ENCODE measurements at places on chromosomes 3 and 15.

- no peak for DNase-seq
These were observed 595 bp upstream of the APBA2 start for GRCh38 chr15:28885128-28885629.

- no peak for DNase-seq
These were observed 49.4 kb downstream of the KLF15 start for GRCh38 chr3:126307591-126308393.

DNA sequence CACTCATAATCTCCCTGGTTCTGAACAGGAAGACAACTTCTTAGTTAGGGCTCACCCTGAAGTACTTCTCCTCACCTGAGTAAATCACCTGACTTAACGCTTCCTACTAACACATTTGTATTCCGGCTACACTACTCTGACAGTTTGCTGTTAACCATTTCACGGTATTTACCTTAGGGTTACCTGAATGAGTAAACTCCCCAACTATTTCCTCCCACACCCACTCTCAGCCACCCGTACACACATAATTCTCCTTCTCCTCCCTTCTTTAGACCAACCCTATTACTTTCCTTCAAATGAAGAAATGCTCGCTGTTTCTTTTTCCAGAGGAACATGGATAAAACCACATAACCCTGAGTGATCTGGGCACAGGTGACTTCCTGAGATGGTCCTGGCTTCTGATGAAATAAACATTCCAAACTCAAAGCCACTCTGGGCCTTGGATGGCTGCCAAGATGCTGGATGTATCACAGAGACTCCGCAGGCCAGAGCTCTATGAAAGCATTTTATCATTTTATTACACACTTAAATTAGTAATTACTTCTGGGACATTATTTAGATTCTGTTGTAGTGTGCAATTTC is 183.6 kb upstream of the ATP11B start:
- no peak for DNase-seq

DNA sequence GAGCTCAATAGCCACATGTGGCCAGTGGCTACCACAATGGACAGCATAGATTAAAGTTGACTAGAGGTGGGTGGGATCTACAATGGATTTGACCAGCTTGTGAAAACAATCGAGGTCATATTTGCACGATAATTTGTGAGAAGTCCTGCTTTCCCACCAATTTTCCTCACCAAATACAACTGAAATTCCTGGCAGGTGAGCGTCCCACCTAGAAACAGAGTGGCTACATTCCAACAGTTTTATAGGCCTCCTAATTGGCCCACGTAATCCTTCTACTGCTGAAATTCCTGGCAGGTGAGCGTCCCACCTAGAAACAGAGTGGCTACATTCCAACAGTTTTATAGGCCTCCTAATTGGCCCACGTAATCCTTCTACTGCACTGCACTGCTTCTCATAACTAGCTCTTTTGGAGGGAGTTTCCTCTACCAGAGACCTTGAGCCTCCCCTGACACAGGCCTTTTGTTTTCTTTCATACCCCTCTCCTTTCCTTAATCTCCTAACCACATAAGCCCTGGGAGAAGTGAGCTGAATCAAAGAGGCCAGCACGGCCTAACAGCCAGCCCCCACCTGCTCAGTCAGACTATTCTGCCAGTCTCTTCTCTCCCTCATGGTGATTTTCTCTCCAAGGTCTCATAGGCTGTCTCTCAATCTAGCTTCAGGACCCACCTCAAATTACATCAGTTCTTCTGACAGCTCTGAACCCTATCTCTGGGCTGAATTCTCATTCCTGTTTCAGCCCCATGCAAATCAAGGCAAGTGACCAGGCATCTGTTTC is 80.2 kb downstream of the BFSP2 start:
- DNase-seq, result no peak

DNA sequence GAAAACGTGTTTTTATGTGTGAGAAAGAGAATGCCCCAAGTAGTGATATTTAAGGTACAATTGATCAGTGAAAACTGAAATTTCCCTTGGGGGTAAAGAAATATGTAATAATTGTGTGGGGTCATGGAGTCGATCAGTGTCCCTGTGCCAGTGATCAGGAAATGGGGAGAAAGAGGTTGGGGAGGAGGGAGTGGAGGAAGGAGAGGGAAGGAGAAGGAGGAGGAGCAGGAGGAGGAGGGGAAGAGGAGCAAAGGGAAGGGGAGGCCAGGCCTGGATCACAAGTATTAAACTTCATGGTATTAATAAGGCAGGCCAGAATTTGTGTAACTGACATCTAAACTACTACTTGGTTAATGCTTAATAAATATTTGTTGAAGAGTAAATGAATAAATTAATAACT is 30.4 kb downstream of the THSD4 start:
- DNase-seq, result no peak

DNA sequence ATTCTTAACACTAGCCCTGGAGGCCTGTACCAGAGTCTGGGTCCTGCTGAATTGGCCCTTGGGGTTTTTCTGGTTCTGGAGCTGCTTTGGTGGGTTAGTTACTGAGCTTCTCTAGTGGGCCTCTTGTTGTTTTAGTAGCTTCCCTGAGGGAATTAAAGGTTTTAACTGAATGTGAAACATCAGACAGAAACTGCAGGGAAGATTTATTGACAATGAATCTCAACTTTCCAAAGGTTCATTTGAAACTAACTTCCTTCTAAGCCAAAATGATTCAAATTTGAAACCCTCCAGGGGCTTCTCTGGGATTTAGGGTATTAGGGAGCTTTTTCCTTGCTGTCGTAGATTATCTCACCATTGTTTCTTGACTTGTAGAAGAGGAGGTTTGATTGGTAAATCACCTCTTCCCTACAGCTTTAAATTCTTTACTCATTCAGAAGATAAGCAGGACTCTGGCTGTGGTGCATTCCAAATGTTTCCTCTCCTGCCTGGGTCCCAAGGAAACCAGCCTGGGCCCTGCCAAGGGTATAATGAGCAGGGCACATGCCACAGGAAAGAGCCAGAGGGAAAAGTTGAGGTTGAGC is 71.0 kb downstream of the TP63 start:
- DNase-seq, result no peak

- DNase-seq, result no peak
These were observed 272.4 kb downstream of the TIGIT start for GRCh38 chr3:114566162-114566755.

- peak; percentile 42 for DNase-seq
These were observed 83.9 kb upstream of the MEX3B start for GRCh38 chr15:82129761-82130160.

DNA sequence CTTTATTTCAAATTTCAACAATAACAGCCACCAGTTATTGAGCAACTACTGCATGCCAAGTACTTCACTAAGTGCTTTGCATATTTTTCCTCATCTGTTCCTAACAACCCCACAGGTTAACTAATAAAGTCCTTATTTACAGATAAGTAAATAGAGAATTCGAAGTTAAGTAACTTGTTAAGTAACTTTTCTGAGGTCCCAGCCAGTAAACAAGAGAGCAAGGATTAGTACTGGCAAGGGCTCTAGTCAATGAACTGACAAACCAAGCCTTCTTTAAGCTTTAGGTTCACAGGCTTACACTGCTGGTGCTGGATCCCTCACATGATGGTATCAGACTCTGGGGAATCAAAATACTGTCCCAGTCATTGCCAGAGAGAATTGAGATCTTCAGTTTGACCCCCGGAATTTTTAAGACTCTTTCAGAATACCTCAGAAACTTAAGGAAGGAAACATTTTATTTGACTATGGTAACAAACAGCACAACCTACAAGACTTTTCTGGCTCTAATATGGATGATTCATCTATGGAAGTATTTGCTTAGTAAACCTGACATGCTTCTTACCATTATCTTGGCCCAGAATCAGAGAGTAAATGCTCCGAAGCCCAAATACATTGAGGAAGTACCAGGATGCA is 16.5 kb downstream of the EMC3 start:
- DNase-seq, result no peak

DNA sequence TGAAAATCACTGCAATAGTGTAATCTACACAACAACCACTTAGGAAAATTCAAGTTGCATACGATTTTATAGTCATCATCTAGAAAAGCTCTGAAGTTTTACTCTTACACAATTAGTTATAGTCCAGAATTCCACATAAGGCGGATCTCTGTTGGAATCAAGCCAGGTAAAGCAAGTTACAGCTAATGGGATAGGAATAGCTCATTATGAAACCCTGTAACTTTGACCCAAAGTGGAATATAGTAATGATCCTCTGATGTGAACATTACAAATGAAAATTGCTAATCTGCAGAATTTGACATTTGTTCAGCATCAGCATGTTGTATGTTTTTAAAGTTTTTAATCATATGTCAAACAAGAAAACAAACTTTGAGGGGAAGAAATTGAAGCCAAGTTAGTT is 4.4 kb downstream of the CERS3 start:
- DNase-seq, result no peak

GRCh38 chr3:132641837-132642538 is 17.6 kb downstream of the ACAD11 start:
- DNase-seq, result peak; percentile 24

- DNase-seq, result no peak
These were observed 1.1 kb upstream of the SS18L2 start for GRCh38 chr3:42589382-42590109.

DNA sequence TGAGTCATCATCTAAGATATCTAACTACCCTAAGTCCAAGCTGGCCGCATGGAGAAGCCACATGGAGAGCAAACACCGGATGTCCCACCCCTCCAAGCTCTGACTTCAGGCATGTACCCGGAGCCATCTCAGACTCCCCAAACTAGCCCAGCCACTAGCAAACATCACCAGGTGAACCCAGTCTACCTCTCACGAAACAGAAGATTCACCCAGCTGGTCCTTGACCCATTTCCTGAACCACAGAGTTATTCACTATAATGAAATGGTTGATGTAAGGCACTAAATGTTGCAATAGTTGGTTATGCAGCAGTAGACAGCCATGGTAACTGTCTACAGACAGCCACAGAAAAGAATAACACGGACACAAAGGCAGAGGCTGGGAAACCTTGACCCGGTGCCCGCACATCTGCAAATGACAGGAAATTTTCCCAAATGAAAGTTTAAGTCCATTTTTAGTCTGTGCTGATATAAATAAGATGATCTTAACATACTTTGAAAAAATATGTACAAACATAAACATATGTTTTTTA is 265.5 kb upstream of the ATP10A start:
- DNase-seq, result no peak

- no peak for DNase-seq
These were observed 318.6 kb upstream of the LRRFIP2 start for GRCh38 chr3:37492977-37493471.

DNA sequence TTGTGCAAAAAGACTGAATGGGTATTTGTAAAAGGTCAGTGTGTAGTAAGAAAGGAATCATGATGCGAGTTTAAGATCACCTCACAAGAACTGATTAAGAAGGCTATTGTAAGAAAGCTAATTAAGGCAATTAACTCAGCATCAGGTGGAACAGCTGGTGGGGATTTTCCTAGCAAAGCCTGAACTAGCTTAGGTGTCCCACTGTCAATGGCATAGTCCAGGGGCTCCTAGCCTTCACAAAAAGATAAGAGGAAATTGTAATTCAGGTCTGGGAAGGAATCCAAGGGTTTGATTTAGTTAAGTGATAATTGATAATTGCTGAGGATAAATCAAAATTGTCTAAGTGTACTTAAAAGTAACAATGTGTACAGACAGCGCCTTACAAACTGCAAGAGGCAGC is 901.6 kb downstream of the TUSC7 start:
- no peak for DNase-seq

- peak; percentile 77 for DNase-seq
These were observed 13.3 kb upstream of the PAQR9 start for GRCh38 chr3:142976621-142977398.

Data from AG09319 (cell line).